ENCODE measurements at places on chromosomes 4 and X.

DNA sequence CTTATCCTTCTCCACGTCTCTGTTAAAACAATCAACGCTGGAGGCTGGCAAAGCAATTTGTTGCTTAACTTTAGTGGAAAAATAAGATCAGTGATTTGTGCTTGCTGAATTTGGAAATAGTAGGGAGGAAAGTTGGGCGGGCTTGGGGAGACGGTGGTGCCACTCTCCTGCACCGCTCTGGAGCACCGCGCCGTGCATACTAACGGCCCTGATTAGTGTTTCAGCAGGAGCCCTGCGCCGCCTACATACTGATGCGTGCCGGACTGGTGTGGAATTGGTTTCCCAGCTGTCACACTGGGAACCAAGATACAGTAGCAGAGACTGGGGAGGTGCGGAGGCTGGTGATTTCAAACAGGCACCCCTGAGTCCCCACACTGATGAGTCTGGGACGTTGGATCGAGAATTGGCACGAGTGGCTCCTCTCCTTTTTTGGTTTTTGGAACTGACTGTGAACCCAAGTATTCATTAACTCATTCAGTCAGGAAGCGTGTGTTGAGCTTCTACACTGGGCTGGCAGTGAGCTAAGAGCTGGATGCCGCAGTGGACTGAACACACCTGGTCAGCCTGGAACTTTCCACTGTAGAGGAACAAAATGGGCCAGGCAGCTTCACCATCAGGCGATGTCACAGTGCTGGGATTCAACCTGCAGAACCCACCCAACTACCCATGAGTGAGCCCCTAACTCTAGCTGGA is 29.0 kb upstream of the PSAPL1 start:
- no peak for DNase-seq

DNA sequence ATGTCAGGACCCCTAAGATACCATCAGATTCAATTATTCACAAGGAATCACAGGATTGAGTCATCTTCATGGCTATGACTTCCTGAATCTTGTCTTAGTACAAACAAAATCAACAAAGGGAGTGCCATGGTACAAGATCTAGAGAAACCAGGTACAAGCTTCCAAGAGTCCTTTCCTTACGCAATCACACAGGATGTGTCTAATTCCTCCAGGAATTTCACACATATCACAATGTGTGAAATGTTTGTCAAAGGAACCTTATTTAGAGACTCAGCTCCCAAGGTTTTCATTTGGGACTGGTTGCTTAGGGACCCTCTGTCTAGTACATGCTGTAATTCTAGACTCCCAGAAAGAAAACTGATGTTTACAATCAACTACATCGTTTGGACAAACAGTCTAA is 83.0 kb downstream of the MAB21L2 start:
- no peak for DNase-seq

- peak; percentile 25 for DNase-seq
Measured at GRCh38 chrX:154457491-154458115, 478 bp upstream of the PLXNA3 start.

GRCh38 chrX:15340867-15341266 is 5.5 kb upstream of the PIGA start:
- DNase-seq = no peak
